HCEC 1CT (cell line): ENCODE measurements at places on chromosomes 4 and X.

DNA sequence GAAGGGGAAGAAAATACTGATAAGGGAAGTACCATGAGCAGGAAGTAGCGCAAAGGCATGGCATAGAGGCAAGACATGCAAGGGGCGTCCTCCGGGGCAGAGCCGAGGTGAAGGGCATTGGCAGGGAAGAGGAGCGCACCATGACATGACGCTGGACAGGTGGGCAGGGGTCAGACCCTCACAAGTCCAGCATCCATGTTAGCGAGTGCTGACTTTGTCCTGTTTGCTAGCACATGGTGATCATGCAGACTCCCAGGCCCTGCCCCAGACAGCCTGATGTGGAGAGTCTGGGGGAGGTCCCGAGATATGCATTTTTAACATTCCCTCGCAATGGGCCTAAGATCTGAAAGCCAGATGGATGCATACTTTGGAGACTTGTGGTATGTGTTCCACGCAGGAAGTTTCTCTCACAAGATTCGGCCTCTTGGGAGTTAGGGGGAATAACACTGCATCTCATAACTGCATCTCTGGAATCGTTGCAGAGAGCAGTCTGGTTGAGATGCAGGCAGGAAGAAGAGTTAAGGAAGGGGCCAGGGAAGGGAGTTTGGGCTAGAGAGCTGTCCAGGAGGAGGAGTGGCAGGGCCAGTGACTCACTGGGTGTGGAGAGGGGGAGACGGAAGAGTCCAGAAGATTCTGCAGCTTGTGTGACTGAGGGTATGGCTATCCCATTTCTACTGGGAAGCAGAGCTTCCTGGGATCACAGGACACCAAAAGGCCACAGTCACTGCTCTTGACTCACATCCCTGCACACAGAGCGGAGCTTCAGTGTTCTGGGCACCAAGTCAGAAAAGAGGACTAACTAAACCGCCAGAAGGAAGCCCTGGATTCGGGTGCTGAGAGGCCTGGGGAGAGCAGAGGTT lies 59.7 kb downstream of the FAM184B start:
- no peak for DNase-seq

GRCh38 chr4:71446479-71447081 lies 107.8 kb downstream of the SLC4A4 start:
- no peak for DNase-seq

GRCh38 chr4:14726441-14726840 lies 275.8 kb upstream of the CPEB2 start:
- DNase-seq, result no peak

DNA sequence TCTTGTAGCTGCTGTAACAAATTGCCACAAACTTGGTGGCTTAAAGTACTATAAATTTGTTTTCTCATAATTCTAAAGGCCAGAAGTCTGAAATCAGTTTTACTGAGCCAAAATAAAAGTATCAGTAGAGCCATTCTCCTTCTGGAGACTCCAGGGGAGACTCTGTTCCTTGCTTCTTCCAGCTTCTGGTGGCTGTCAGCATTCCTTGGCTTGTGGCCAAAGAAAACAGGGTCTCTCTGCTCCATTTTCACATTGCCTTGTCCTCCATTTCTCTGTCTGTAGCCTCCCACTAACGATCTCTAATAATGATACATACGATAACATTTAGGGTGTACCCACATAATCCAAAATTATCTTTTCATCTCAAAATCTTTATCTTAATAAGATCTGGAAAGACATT lies 200.4 kb downstream of the MAB21L2 start:
- no peak for DNase-seq

- DNase-seq, result no peak
Measured at GRCh38 chr4:138367942-138368341, 125.8 kb upstream of the SLC7A11 start.

DNA sequence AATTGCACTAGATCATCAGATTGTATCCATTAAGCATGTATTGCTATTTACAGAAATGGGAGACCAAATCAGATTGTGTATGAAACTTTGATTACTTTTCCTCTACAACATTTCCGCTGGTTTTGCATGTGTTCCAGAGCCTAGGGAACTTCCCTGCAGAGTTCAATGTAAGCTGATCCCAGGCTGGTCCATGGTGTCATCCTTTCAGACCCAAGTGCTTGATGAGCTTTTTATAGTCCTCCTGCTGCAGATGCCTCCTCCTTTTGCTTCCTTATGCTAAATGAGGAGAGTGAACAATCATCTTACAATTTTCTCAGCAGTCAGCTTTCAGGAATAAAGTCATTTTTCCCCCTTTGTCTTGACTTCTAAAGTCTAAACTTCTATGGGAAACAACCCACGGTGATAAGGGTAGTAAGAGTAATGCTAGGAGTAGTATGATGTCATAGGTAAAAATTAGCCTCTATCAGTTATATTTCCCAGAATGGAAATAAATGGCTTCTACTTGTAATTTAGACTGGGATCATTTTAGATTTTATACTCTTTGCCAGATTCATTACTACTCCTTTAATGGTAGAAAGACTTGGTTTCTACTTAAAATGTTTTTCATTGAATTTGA lies 55.1 kb upstream of the SLC4A4 start:
- no peak for DNase-seq

- no peak for DNase-seq
Measured at GRCh38 chrX:137067147-137067546, 33.4 kb upstream of the GPR101 start.

- DNase-seq, result no peak
Measured at GRCh38 chr4:7295197-7295910, 103.0 kb downstream of the SORCS2 start.

DNA sequence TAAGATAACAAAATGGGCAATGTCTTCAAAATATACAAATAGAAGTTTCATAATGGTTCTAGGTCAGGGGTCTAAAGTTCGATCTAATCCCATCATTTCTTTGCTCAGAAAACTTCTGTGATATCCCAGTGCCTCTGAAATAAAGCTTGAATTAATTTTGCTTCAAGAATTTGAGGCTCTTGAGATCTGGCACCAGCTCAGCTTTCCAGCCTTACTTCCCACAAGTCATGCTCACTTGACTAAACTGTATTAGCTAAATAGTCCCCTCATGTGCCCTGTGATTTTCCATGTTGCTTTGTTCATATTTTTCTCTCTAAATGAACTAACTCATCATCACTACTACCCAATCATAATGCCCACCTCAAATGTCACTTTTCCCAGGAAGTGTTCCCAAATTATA lies 50.8 kb upstream of the MBNL3 start:
- no peak for DNase-seq

DNA sequence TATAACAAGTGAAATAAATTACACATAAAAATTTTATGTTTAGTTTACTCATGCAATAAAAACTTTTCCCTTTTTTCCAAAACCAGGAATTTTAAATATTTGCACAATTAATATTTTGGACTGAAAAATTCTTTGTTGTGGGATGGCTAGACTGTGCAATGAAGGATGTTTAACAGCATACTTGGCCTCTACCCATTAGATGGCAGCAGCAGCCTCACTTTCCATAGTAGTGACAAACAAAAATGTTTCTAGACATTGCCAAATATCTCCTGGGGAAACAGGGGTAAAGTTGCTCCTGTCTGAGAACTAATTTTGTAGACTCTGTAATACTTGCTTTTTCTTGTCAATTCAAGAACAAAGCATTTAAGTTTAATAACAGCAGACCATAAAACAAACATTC lies 49.8 kb downstream of the SCLT1 start:
- DNase-seq, result peak; percentile 13

DNA sequence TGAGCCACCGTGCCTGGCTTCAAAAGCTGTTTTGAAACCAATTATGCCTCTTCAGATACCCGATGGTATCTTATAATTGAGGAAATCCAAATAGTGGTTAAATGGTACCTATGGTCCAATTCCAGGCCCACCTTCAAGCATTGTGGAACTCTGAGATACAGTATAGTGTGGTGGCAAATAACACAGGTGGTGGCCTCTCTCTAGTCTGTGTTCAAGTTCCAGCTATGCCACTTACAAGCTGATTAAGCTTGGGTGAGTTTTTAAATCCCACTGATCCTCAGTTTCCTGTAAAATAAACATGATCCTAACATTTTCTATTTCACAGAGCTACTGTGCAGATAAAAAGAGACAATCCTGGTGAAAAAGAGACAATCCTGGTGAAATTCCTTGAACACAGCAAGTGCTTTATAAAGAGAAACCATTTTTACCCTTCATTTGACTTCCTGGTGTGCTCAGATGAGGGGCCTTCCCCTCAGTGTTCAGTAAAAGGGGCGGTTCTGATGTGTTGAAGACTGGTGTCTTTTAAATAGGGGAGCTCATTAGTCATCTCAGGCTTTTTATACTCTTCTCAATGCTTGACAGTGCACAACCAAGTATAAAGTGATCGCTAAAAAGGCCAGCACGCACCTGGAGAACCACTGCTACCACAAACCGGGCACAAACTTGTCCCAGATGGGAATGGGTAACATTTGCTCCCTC lies 30.8 kb upstream of the CD40LG start:
- no peak for DNase-seq

DNA sequence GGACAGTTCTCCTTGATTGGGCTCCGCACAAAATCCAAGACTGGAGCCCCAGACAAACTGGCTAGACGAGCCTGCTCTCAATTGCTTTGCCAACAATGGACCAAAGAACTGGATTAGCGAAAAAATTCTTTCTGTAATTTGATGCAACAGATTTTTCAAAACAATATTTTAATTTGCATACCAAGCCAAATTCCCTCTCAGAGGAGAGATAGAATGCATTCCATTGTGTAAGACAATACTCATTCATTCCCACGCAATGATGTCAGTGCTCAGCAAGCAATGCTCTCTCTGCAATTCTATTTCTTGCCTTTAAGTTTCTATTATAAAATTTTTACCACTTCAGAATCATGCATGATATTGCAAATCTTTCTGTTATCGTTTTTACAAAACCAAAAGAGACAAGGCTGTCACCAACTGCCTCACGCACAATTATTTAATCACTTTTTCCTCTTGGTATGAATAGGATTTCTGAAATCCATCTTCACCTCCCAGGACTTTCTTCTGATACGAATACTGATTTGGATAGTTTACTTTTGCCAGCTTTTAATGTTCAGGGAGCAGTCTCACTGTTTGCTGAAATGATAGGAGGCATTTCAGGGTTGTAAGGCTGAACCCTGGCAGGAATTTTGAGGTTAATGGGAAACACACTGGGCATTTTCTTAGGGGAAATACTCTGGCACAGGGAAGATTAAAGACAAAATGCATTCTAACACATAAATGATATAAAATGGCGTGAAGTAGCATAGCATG lies 46.1 kb upstream of the HCCS start:
- DNase-seq, result peak; percentile 72

DNA sequence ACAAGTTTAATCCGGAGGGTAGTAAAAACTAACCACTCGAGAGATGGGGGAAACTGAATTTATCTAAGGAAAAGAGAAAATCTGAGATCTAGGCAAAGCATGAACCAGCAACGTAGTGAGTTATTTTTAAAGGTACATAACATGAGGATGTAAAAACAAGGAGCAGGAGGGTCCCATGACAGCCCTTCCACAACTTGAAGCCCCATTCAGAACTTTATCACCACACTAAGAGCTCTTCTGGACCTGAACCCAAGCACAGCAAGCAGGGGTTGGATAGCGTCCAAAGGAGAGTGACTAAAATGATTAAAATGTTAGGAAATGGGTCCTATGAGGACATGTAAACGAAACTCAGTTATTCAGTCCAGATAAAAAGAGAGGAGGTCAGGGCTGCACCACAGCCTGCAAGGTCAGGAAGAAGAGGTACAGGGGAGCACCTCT lies 16.2 kb downstream of the SH3RF1 start:
- DNase-seq, result peak; percentile 81

- no peak for DNase-seq
Measured at GRCh38 chr4:1075809-1076699, 37.3 kb downstream of the RNF212 start.

- peak; percentile 52 for DNase-seq
Measured at GRCh38 chrX:72714478-72714916, 391 bp upstream of the PHKA1 start.

DNA sequence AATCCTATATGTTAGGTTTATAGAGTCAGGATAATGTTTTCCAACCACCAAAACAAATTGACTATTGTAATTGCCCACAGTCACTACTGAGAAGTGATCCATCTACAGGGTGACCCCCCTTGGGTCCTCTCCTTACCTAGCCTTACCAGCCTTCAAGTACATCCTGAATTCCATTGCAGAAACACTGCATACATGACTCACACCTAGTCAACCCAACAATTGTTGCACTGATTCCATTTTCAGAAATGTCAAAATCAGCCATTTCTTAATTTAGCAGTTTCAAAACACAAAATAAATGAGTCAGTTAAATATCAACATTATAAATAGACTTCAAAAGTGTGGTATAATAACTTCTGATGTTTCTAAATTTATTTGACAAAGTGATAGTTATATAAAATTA lies 106.3 kb upstream of the TNIP3 start:
- DNase-seq, result no peak

GRCh38 chrX:131609480-131609879 lies 65.6 kb downstream of the OR13H1 start:
- no peak for DNase-seq

GRCh38 chr4:109708435-109708834 lies 5.2 kb upstream of the CASP6 start:
- DNase-seq, result no peak

DNA sequence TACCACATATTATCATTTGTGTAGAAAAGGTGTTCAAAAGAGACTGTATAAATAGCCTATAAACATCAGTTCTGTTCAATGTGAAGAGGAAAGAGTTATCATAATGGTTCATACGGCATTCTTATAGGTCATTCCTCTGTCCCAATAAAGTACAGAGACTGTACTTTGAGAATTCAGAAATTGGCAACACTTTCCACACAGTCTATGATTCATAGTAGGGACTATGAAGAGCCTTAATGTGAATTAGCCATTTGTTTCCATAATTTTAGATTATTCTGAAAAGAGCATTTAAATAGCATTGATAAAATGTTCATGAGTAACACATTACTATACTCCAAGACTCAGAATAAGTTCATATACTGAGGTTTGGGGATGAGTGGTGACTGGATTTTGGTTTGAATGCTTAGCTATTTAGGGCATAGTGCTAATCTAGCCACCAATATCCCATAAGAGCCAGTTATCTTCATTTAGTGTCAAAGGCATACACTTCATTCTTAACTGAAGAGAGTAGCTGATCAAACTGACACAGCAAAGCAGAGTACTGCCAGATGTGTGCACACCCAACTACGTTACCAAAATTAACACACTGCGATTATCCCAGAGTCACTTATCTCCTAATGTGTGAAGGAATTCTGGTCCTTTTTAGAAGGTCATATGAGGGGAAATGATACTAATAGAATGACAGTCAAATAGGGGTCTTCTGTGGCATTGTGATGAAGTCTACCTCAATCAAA lies 10.2 kb downstream of the ANK2 start:
- DNase-seq, result no peak

DNA sequence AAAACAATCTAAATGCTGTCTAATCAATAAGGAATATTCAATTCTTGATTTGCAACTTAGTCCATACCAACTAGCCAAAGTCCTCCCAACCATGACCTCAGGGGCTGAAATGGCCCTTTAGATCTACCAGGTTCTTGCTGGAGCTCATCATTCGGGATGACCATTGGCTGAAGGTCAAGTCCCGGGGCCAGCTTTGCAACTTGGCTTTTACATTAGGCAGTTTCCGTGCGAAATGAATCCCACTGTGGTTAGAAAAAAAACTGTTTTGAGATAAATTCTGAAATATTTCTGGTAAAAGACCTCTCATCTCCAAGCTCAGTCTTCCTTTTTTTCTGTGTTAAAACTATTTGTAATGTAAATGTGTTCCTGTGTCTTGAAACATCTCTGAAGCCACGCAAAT lies 178.6 kb downstream of the TENM3 start:
- no peak for DNase-seq
